Cerebellar cortex (tissue), 1 donor: ENCODE measurements at places on chromosomes 7 and 10.

- DNase-seq, result no peak
These were observed 697.0 kb downstream of the SORCS1 start for GRCh38 chr10:106467506-106467905.

GRCh38 chr7:8128449-8129317 is 133.3 kb downstream of the ICA1 start:
- DNase-seq, result no peak

DNA sequence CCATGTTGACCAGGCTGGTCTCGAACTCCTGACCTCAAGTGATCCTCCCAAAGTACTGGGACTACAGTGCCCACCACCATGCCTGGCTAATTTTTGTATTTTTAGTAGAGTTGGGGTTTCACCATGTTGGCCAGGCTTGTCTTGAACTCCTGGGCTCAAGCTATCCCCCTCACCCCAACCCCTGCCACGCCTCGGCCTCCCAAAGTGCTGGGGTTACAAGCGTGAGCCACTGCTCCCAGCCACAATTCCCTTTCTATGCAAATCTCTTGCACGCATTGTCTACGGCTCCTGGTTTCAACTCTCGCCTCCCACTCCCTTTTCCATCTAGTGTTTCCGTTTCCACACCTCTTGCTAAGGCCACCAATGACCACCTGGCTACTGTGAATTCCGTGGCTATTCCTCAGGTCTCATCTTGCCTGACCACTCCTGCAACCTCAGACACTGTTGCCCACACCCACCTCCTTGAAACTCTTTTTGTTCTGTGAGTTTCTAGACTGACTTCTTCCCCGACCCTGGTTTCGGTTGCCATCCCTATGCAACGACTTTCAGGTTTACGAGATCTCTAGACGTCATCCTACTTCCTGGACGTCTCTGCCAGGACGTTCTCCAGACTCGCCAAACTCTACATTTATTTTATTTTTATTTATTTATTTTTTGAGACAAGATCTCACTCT is 3.4 kb downstream of the CLDN3 start:
- DNase-seq, result no peak

GRCh38 chr10:113854013-113854760 is at the start of the genes DCLRE1A and NHLRC2:
DCLRE1A (minus strand) TSS chr10:113854082; CDS start chr10:113853182, 900 bp downstream.
NHLRC2 (plus strand) TSS chr10:113854661; CDS start chr10:113854873, 212 bp downstream.
- peak; percentile 83 for DNase-seq

DNA sequence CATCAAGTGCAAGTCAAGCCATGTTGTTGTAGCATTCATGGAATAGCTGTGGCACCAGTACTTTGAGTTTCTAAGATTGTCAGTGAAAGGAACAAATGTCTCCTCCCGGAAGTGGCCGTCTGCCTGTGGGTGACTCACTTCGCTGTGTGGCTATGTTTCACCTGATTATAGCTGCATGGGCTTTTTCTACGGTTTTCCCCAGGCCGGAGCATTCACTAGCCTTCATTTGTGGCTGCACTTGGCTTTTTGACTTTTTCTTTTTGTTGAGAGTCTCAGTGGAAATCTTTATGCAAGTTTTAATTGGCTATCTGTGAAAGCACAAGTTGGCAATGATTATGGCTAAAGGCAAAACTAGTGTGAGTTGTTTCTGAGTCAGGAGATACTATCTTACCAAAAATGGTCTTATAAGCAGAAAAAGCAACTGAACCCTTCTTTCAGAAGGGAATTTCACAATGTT is 35.0 kb downstream of the SRI start:
- DNase-seq, result no peak
